Stimulated activated CD4-positive, alpha-beta T cell treated with anti-CD3 and anti-CD28 coated beads, Interleukin-4, amount 100 ng/mL, for 4 hours (primary cell): ENCODE measurements at places on chromosomes 2 and 18.

GRCh38 chr2:221449406-221449805 lies 122.7 kb downstream of the EPHA4 start:
- no peak for DNase-seq

- no peak for DNase-seq
These were observed 5.6 kb upstream of the GPR17 start for GRCh38 chr2:127640082-127641072.

DNA sequence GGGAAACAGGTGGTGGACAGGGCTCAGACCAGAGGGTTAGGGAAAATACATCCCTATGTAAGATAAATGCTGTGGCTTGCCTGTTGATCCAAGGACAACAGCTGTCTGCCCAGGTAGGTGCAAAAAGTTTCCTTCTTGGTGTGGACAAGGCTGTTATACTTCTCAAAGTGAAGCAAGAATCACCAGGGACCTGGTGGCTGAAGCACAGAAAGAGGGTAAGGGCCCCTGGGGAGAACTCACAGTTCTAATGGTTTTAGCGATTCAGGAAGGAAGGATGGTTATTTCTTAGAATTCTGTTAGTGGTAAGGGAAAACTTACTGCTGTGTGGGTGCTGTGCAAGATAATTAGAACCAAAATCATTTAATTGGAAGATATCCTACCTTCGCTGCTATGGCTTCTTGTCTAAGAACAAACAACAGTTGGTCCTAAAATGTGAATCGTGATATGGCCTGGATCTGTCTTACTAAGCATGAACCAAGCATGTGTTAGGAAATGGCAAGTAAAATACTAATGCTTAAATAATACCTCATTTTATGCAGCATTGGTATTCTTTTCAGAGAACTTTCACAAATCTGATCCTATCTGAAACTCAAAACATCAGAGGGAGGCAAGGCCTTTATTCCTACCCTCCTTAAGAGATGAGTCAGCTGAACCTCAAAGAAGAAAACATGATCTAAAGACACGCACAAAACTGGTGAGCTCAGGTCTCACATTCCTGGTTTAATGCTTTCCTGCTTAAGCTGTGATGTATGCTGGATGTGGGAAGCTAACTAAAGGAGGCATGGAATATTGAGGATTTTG lies 159.2 kb upstream of the THUMPD2 start:
- no peak for DNase-seq

DNA sequence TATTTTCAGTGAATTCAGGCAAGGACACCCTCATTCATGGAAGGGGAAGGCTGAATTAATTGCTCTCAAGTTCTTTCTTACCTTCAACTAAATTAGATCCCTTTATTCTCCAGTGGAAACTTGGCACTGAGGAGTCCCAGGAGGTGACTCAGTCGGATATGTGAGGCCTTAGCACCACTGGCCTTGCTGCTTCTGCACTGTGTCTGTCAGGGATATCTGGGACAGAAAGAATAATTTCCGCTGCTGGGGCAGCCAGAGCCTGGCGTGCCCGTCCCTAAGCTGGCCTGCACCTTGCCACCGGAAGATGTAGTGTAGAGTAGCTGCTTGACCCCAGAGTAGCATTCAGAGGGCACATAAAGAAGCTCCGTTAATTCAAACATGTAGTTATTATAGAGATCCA lies 53.4 kb downstream of the LIMS1 start:
- DNase-seq: no peak

- DNase-seq: no peak
These were observed 7.2 kb upstream of the SEMA4C start for GRCh38 chr2:96877042-96877451.

- no peak for DNase-seq
These were observed 4.1 kb upstream of the AQP4 start for GRCh38 chr18:26869640-26870039.

DNA sequence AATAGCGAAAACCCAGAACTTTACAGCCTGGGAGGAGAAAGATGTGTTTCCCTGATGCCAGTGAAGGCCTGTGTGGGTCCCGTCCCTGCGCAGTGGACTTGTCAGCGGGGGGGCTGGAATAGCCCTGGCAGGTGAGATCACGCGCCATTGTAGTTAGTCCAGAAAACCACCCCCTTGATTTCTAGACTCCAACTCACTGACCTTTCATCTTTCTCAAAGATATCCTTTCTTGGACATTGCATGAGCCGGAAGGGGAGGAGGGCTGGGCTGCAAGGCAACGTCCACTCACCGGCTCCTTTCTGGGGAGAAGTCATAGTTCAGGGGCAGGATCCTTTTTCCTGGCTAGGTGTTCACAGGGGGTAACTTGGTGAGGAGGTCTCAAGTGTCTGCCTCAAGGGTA lies 22.3 kb upstream of the ASAP2 start:
- no peak for DNase-seq

DNA sequence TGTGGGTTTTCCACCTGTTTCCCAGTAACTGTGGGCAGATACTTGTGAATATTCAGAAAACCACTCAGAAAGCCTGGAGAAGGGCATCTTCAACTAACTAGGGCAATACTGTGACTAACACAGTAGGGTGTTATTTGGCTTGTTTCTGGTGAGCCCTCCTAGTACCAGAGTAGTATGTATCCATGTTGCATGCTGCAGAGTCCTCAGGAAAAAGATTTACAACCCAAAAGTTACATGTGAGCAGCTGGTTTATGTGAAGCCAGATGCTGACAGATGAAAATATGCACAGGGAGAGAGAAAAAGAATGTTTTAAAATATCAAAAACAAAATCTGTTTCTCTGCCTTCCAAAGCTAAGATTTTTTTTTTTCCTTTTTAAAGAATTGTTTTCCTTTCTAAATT lies 333.2 kb upstream of the UBE2E3 start:
- DNase-seq: no peak

DNA sequence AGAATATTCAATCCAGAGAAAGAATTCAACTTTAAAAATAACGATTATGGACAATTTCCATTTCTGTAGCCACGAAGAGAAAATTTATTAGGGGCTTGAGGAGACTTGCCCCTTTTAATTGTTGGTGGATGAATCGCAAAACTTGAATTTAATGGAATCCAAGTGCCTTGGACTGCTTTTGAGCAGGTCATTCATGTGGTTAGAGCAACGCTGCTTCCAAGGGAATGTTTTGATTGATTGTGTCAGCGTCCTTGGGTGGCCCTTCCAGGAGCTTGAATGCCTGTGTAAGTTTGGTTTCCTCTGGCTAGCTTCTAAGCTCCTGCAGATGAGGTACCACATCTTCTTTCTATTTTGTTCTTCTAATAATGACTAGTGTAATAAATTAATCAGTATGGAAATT lies 213.4 kb downstream of the LTBP1 start:
- no peak for DNase-seq

GRCh38 chr2:8488001-8488738 lies 193.7 kb upstream of the ID2 start:
- peak; percentile 59 for DNase-seq

- DNase-seq: no peak
These were observed 6.4 kb upstream of the CLEC4F start for GRCh38 chr2:70826696-70827350.

GRCh38 chr2:135960656-135961551 lies 24.5 kb downstream of the DARS1 start:
- peak; percentile 17 for DNase-seq

DNA sequence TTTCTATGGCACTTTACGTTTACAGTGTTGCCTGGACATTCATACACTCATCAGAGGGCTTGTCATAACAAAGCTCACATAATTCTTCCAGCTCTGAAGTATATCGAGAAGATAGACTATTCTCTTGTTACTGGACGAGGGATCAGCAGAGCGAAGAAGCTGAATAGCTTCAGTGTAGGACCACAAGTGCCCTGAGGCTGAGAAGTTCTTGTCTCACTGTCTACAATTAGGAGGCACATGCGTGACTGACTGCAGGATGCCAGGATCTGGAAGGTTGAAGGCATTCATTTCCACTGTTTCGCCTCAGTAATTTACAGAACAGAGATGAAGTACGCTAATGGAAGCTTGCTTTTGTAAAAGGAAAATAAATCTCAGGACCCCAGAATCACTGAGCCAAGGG lies 9.6 kb downstream of the SH3YL1 start:
- no peak for DNase-seq

- no peak for DNase-seq
These were observed 100.2 kb downstream of the STK39 start for GRCh38 chr2:168146892-168147810.

GRCh38 chr2:144801766-144802165 lies 281.8 kb upstream of the ZEB2 start:
- DNase-seq: no peak

GRCh38 chr2:109613081-109613921 lies 465 bp downstream of the SEPTIN10 start:
- peak; percentile 2 for DNase-seq

- no peak for DNase-seq
These were observed 1075.4 kb upstream of the ZEB2 start for GRCh38 chr2:145595296-145595695.

DNA sequence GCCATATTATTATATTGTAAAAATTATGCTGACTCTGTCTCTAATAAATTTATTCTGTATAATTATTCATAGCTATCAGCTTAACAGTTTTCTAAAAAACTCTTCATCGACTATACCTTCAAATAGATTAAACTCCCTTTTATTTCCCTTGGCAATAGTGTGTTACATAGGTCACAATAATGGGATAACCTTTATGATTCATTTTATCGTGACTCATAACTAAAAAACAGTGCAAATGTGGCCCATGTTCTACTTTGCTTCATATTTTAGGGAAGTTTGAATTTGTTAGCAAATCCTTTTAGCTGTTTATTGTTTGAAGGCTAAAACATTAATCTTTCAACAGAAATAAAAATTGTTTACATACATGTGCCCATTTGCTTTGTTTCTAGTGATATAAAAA lies 783.2 kb upstream of the CDH2 start:
- no peak for DNase-seq

DNA sequence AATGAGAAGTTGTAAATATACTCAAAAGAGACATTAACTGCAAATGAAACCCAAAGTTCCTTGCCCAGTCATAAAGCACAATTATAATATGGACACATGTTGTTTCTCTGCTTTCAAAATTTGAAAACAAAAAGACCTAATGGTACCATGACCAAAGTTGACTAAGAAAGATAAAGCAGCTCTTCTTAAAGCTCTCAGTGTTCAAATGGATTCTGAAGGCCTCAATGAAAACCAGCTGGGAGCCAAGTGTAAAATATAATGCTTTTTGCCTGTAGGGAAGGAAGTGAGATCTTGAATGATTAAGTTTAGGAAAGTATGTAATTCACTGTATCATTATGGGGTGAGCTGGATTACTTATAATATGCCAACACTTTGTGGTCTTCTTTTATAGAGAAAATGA lies 178.6 kb downstream of the SATB2 start:
- DNase-seq: no peak

- DNase-seq: no peak
These were observed 826.4 kb downstream of the DCDC2C start for GRCh38 chr2:4529738-4530137.

DNA sequence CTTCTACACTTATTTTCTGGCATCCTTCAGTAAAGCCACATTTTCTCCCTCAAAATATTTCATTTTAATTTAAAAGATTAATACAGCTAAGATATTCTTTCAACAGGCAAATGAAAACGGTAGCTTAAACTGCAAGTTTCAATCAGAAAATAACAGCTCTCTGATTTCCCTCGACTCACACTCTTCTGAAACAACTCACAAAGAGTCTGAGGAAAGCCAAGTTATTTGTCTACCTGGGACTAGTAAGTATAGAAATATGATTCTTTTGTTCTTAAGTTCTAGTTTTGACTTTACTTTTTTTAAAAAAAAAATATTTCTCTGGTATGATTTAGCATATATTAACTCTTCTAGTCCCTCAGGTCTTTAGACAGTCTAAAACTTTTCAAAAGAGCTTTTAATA lies 27.2 kb downstream of the CEP192 start:
- no peak for DNase-seq

GRCh38 chr2:119550346-119550745 lies 6.1 kb downstream of the CFAP221 start:
- no peak for DNase-seq

DNA sequence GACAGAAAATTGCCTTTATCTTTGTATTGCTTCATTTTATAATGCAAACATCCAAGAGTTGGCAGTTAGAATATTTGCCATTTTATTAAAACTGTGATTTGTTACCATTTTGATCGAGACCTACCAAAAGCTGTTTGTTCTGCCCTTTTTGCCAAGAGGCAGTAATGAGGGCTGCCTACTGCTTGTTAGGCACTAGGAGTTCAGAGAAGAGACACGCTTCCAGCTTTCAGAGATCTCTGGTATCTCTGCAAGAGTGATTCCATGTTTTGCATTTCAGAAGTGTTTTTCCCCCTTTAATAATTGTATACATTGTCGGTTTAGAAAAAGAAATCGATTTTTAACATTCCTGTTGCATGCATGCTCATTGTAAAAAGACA lies 628 bp downstream of the MRPL30 start:
- no peak for DNase-seq

DNA sequence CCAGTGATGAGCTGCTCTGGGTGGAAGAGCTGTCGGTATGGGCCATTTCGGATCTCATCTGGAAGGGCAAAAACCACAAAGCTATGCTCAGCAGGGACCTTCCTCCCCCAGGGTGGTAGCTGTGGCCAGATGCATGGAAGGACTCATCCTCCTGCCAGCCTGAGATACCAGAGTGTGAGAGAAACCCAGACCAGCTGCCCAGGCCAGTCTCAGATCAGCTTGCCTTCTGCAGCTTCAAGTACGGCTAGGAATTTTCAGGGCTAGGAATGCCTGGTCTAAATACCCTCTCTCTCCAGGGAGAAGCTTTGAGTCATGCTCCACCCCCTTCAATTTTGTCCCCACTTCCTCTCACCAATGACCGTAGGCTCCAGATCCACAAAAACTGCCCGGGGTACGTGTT lies 1.4 kb upstream of the TUBA4B start:
- DNase-seq: no peak

DNA sequence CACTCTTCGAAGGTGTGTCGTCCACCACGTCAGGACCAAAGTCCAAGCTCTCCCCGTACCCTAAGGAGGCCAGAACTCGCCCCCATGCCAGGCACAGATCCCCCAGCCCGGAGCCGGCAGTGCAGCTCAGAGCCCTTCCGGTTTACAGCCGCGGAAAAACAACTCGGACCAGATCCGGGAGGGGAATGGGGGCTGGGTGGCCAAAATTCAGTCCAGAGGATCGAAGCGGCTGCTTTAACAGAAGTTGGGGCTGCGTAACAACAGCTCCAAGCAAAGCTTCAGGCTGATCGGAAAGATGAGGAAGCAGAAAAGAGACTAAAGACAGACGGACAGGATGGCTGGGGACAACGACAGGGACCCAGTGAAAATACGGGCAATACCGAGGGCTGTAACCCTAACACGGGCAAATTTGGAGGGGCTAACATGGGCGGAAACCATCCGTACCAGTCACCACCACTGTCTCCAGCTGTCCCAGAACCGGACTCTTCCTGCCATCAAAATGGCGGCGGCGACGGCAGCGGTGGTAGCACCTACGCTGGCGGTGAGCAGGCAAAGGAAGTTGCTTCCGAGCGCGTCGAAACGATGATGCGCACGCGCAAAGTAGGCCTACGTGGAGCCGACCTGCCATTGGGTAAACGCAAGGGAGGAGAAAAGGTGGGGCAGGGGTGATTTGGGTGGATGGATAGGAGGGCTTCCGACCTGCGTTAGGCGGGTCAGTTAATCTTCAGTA lies at the start of gene MMADHC:
TSS of gene MMADHC (minus strand) at position 556 of the 730 bp plus-strand sequence. CDS start 678 bp downstream, outside the sequence.
- peak; percentile 93 for DNase-seq

- DNase-seq: no peak
These were observed 301.5 kb upstream of the MGAT5 start for GRCh38 chr2:133952420-133952819.

- peak; percentile 37 for DNase-seq
These were observed 76.5 kb downstream of the CYBRD1 start for GRCh38 chr2:171598713-171599319.
